Temporal lobe (tissue), 4 donors: ENCODE measurements at places on chromosomes 11 and 22. TPM values are rescaled to one million over a fixed set of nuclear protein-coding genes. Genes with fewer than 3 reads are reported as not detected.

WT1 gene
- total RNA-seq: not detected

GLYATL1 gene
- total RNA-seq: 0.49 TPM

LIF gene
- not detected for total RNA-seq

MS4A7 gene
- 1.7 TPM for total RNA-seq

MMP8 gene
- 0.25 TPM for total RNA-seq

NAV2 gene
- 22.9 TPM for total RNA-seq

PDE2A gene
- total RNA-seq: 80.4 TPM
